Activated CD8-positive, alpha-beta memory T cell treated with anti-CD3 and anti-CD28 coated beads for 36 hours (primary cell): ENCODE measurements at places on chromosomes 12 and 14. TPM values are rescaled to one million over a fixed set of nuclear protein-coding genes. Genes with fewer than 3 reads are reported as not detected.

Gene SMCO2
- total RNA-seq, result not detected

Gene SPPL3
- 31.0 TPM for total RNA-seq

Gene SLC6A15
- not detected for total RNA-seq

Gene PLA2G1B
- not detected for total RNA-seq
